Activated CD8-positive, alpha-beta memory T cell treated with anti-CD3 and anti-CD28 coated beads for 48 hours (primary cell): ENCODE measurements at places on chromosomes 12 and 14.
A peak's percentile ranks its signal among the peaks of the same experiment; 100 is the strongest.

DNA sequence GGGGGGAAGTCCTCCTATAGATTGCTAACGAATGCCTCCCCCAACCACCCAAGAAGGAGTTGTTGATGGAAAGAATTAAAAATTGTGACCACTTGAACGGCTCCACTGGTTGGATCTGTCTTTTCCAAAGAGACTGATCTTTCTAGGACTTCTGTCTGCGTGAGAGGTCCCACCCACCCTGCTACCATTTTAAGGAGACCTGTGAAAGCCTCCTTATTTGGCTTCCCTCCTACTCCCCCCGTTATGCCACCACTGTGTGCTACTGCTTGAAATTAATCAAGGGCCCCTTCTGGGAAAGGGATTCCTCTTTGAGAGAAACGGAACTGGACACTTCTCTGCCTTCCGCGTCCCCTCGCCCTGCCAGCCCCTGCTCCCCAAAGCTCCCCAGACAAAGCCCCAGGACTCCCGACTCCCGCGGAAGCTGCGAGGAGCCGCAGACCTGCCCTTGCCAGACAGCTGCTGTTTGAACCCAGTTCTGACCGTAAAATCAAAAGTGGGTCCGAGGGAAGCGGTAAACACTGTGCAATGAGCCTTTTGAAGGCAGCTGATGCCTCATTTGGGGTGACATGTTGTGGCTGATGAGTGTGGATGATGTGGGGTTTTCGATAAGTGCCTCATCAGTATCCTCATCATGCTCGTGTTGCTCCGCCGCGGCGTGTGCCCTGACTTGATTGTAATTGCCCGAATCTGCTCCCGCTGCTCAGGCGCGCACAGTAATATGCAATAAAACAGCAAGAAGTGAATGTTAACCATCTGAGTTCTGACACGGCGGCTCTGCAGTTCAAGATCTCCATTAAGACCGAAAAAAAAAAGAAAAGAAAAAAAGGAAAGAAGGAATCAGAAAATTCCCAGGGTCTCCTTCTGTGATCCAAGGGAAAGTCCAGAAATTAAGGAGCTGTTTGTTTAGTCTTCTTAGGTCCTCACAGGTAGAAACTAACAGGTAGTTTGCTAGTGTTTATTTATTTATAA lies 48.2 kb downstream of the MBIP start:
- DNase-seq, result no peak

GRCh38 chr14:53055003-53055402 lies 98.1 kb downstream of the DDHD1 start:
- no peak for DNase-seq

- no peak for DNase-seq
Observed at GRCh38 chr12:31231611-31232360, 94.2 kb downstream of the SINHCAF start.

- DNase-seq, result no peak
Observed at GRCh38 chr12:131040491-131040890, 86.8 kb downstream of the ADGRD1 start.

DNA sequence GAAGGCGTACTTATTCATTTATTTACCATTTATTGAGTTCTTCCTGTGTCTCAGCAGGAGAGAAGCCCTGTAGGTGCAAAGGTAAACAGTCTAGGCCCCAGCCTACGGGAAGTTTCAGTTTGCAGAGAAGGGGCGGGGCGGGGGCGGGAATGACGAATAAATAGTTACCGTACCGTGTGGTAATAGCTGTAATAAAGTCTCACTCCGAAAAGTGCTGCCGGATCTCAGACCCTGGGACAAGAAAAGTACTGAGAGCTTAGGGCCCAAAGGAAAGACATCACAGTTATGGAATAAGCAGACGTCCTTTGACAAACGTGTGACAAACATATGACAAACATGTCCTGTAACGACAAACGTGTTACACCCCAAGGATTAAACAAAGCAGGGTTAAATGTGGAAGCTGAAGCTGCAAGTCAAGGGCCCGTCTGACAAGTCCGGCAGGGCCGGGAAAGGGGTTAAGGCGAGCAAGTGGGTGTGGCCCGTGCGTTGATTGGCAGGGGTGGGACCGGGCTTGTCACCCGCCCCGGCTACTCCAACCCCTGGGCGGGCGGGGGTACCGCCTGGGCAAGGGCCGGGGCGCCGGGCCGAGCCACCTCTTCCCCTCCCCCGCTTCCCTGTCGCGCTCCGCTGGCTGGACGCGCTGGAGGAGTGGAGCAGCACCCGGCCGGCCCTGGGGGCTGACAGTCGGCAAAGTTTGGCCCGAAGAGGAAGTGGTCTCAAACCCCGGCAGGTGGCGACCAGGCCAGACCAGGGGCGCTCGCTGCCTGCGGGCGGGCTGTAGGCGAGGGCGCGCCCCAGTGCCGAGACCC lies at the start of gene LRP10:
Gene LRP10 (plus strand): TSS at position 517 of the 809 bp plus-strand sequence. CDS start 564 bp downstream, outside the sequence.
- DNase-seq, result peak; percentile 57

DNA sequence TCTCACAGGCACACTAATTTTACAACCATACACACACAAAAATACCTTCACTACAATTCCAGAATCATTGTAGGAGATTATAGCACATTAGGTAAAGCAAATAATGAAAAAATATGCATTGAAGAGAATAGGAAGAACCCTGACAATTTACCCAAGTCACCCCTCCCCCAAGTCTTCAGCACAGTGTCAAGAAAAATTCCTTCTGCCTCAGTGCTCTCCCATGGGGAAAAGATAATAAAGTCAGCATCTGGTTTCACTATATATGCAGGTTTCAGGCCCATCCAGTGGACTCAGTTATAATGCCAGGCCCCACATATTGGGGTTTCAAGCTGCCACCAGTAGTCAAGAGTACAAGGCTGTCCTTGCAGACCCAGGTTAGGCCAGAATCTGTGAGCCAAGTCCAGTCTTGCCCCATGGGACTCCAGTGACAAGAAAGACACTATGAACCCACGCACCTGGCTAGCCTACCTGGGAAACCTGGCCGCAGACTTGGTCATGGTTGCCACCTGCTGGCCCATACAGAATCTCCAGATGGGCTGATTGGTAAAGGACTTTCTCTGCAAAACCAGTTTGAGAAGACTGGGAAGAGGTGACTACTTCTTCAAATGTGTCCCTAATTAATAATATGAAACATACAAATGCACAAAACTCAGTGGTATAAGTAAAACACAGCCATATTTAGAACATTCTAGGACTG lies 398.6 kb upstream of the FLRT2 start:
- DNase-seq, result no peak

- peak; percentile 34 for DNase-seq
Observed at GRCh38 chr14:100305324-100306100, 732 bp downstream of the SLC25A29 start.

DNA sequence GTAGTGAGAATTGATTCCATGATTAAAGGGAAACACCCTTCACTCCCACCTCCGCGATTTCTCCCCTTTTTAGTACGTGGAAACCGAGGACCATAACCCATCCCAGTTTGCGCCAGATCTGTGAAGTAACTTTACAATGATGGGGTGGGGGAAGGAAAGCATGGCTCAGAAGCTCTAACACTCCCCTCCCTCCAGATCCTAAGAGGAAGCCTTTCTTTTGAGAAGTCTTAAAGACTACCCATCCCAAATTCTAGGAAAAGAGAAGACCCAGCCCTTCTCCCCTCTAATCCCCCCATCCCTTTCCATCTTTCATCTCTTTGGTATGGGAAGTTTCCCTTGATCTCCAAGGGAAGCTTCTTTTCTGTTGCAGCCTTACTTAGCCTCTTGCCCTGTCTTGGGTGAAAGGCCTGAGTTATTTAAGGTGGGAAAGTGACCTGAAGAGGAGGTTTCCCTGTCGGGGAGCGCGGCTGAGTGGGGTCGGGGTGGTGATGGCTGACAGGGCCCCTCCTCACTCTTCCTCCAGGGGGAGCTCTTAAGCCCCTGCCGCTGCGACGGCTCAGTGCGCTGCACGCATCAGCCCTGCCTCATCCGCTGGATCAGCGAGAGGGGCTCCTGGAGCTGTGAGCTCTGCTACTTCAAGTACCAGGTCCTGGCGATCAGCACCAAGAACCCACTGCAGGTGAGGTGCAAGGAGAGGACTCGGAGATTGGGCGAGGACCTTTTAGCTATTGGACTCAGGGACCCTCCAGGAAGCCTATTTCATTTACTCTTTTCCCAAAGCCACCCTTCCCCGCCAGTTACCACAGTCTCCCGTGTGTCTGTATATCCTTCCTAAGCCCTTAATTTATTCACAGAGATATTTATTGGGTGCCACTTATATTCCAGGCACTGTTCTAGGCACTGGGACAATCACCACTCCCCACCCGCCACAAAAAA lies 1.8 kb downstream of the MARCHF9 start:
- peak; percentile 47 for DNase-seq

- no peak for DNase-seq
Observed at GRCh38 chr14:59117754-59118528, 70.5 kb upstream of the DAAM1 start.

- no peak for DNase-seq
Observed at GRCh38 chr12:65022421-65022820, 98.7 kb downstream of the WIF1 start.
